Activated CD4-positive, alpha-beta memory T cell treated with anti-CD3 and anti-CD28 coated beads, Interleukin-2, amount 10 ng/mL, durations not matched to agents 7 days and 5 days (primary cell): ENCODE measurements at places on chromosomes 5 and 9. TPM values are rescaled to one million over a fixed set of nuclear protein-coding genes. Genes with fewer than 3 reads are reported as not detected.
A peak's percentile ranks its signal among the peaks of the same experiment; 100 is the strongest.

The AUH gene
- 39.3 TPM for total RNA-seq

GRCh38 chr5:40440746-40441145 lies 239.0 kb upstream of the PTGER4 start:
- DNase-seq, result no peak

DNA sequence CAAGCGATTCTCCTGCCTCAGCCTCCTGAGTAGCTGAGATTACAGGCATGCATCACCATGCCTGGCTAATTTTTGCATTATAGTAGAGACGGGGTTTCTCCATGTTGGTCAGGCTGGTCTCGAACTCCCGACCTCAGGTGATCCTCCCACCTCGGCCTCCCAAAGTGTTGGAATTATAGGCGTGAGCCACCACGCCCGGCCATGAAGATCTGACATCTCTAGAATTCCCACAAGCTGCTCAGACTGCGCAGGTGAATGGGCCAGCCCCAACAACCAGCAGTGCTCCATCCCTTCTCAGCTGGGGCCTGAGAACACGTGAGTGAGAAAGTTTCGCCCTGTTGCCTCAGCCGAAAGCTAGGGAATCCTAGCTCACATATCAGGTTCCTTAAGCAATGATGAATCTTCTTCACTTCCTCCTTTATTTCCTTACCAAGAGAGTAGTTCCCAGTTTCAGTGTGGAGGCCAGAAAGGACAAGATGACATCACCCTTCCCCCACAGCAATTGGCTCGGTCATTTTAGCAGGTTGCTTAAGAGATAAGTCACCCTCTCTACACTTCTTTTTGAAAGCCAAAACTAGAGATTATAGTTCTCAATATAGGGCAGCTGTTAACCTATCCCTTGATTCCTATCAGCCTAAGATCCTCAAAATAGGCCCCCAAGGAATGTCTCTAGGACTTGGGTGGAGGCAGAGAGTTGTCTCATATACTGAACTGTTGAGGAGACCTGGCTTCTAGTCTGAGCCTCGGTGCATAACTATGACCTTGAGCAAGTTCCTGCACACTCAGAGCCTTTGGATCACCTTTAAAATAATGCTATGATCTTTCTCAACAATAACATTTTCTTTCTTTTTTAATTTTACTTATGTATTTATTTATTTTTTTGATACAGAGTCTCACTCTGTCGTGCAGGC lies 23.9 kb upstream of the PPP2CA start:
- DNase-seq, result no peak

The CMYA5 gene
- 0.10 TPM for total RNA-seq

DNA sequence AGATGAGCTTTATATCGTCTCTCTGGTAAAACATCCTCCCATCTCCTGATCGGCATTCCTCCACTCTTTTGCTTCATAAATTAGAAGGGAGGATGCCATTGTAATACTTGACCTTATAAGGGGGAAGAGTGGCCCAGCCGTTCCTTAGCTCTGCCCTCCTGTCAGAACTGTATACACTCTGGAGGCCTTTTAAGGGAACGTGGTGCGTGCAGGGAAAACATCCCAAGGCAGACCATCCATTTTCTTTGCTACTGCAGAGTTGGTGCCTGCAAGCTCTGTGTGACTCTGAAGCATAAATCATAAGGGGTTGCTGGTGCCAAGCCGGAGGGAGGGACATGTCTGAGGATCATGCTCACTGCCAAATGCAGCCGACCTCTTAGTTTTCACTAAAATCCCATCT lies 90.4 kb downstream of the PGM5 start:
- no peak for DNase-seq

GRCh38 chr9:37251452-37251851 lies 131.1 kb downstream of the ZCCHC7 start:
- no peak for DNase-seq

DNA sequence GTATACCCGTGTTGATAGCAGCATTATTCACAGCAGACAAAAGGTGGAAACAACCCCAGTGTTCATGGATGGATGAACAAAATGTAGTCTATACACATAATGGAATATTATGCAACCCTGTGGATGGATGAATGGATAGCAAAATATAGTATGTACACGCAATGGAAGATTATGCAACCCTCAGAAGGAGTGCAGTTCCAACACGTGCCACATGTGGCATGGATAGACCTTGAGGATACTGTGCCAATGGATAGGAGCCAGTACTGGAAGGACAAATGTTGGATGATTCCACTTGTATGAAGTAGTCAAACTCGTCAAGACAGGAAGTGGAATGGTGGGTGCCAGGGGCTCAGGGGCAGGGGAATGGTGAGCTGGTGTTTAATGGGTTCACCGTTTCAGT lies 44.9 kb downstream of the PLEKHG4B start:
- no peak for DNase-seq

GRCh38 chr5:157252711-157253465 lies 13.0 kb upstream of the CYFIP2 start:
- DNase-seq, result peak; percentile 84

The TLX3 gene
- total RNA-seq, result not detected

DNA sequence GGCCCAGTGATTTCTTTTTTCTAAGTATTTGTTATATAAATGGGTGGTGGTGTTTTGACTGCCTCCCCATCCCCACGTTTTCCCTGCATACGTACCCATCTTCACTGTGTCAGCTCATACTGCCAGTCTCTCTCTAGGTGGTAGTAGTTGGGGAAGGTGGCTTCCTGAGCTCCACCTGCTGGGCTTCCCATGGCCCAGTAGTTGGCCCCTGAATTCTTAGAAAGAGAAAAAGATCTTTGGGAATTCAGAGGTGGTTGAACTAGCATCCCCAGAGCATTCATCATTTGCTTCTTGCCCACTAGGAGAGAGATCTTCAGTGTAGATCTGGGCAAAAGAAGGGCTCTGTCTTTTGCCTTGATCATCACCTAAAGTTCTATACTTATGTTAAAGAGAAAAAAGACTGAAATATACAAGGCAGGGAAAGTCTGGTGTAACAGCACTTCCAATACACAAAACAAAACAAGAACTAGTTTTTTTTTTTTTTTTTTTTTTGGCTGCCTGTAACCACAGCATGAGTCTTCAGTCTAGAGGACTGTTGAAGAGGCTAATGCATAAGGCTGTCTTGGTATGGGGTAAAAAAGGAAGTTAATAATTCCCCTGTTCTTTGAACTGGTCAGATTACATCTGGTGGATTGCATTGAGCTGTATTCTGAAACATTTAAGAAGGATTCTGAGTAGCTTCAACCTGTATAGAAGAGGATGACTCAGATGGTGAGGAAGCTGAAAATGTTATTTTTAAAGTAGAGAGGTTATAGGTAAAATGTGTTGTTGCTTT lies 128.7 kb downstream of the ATG10 start:
- DNase-seq, result no peak

The UNC13B gene
- 0.25 TPM for total RNA-seq

DNA sequence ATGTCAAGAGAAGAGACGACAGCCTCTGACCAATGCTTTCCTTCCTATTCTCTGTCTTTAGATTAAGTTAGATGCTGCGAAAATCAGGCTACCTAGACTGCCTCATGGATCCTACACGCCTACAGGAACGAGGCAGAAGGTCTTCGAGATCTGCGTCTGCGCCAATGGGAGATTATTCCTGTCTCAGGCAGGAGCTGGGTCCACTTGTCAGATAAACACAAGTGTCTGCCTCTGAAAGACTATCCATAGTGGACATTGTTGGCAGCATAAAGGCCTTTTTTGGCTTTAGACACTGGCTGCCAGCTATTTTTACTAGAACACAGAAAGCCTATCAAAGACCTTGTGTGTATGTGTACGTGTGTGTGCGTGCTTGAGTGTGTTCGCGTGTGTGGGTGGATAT lies 90.9 kb upstream of the PPP1R2B start:
- DNase-seq, result no peak

DNA sequence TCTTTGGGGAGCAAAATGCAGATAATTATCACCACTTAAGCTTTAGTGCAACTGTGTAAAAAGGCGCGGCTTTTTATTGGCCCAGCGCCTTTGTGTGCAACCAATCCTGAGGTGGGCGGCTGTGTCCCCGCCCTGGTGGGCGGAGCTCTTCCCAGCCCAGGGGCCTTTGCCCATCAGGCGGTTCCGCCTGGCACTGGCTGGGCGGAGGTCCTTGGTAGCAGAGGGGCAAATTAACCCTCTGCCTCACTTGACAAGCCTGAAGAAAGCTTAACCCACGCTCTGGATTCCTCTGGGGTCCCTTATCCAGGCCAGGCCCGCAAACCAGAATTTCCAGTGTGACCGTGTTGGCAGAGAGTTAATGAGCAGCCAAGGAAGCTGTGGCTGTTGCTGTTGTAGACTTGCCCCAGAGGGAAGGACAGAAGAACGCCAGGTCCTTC lies 12.8 kb upstream of the NIPAL4 start:
- DNase-seq, result no peak

DNA sequence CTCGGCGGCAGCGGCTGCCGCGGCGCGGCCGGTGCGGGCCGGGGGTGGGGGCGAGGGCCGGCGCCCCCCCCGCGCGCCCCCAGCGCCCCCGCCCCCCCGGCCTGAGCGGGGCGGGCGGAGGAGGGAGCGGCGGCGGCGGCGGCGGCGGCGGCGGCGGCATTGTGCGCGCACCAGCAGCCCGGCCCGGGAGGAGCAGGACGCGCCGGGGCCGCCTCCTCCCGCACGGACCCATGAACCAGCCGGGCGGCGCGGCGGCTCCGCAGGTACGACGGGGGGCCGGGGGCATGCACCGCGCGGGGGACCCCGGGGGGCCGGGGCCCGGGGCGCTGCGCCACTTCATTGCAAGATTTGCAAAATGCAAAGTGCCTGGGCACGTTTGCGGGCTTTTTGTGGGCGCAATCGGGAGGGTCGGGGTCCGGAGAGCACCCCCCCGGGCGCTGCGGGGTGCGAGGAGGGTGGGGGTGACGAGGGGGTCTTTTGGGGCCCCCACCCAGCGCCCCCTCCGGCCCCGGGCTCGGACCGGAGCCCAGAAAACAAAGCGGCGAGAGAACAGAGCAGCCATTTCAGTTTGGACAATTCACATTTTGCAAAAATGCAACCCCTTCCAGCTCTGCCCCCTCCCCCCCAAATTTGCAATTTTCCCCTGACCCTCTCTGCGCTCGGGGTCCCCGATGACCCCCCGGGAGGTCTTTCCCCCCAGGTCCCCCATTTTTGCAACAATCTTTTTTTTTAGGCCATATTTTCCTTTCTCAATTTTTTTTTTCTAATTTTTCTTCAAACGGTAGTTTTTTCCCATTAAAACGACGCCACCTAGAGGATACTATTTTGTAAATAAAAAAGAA lies at the start of gene ZNF618:
TSS of gene ZNF618 (plus strand) at position 159 of the 842 bp plus-strand sequence. CDS start at position 231, 72 bp downstream.
- DNase-seq, result no peak

- DNase-seq, result no peak
These were observed 39.5 kb downstream of the C9orf152 start for GRCh38 chr9:110168486-110168885.

- no peak for DNase-seq
These were observed 27.7 kb downstream of the PTCD2 start for GRCh38 chr5:72347801-72348308.

DNA sequence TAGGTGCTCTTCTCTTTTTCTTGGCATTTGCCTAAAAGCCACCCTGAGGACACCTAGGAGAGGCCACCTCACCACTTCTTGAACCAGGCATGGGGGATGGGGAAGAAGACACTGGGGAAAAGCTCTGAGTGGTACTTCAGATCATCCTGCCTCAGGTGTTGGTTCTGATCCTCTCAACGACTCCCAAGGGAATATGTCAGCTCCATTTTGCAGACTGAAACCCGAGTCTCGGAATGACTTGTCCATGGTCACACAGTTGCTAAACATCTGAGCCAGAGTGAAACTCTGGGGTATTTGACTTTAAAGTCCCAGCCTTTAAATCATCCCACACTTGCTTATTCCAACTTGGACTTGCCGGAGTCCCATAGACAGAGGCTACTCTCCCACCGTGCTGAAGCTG lies 120.6 kb upstream of the GABRP start:
- no peak for DNase-seq

GRCh38 chr5:119049824-119050449 lies 20.9 kb upstream of the DMXL1 start:
- DNase-seq, result no peak

DNA sequence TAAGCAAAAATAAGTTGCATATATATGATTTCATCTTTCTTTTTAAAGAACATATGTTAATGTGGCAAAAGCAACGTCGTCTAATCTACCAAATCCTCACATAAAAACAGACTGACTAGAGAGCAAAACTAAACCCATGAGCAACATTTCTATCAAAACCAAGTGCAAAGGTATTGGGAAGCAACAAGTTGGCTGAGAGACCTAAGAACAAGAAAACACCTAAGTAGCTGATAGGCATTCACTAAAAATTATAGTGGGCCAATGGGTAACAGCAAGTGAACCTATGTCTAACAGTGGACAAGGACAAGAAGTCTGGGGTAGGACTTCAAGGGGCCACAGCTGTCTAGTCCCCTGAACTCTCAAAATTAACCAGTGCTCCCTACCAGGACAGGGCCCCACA lies 130.1 kb downstream of the SIL1 start:
- DNase-seq, result no peak

The F12 gene
- total RNA-seq, result 1.5 TPM

DNA sequence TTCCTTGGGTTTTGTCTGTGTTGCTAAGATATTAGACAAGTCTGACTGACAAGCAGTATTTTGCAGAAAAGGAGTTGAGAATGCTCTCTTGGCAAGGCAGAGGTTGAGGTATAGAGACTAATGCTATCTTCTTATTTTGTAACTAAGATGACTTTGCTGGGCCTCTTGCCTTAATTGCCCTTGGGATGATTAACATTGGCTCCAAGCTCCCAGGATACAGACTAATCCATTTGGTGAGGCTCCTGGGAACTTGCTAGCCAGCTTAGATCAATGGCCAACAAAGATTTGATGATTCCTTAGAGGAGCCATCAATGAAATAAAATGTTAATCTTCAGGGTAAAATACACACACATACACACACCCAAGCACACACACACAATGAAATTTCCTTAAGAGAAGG lies 28.7 kb upstream of the AP3B1 start:
- DNase-seq, result no peak

The NKD2 gene
- 3.6 TPM for total RNA-seq
